K562 (cell line): ENCODE measurements at places on chromosomes 5 and 9. TPM values are rescaled to one million over a fixed set of nuclear protein-coding genes. Genes with fewer than 3 reads are reported as not detected.

DNA sequence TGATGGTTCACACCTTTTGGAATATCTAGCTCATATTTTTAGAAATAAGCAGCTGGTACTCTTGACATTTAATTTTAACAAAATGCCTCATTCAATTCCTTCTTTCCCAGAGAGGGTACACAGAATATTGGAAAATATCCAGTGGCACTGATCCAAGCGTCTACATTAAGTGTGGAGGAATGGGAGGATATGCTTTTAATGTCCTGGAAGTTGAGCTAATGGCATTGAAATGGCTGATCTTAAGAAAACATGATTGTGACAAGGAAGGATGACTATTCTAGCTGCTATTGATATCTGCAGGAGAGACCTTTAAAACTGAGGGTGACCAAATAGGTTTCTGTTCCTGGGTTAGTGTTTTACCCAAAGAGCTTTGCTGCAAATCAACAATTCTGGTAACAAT is 30.0 kb downstream of the ZNF366 start:
- no peak for DNase-seq

DNA sequence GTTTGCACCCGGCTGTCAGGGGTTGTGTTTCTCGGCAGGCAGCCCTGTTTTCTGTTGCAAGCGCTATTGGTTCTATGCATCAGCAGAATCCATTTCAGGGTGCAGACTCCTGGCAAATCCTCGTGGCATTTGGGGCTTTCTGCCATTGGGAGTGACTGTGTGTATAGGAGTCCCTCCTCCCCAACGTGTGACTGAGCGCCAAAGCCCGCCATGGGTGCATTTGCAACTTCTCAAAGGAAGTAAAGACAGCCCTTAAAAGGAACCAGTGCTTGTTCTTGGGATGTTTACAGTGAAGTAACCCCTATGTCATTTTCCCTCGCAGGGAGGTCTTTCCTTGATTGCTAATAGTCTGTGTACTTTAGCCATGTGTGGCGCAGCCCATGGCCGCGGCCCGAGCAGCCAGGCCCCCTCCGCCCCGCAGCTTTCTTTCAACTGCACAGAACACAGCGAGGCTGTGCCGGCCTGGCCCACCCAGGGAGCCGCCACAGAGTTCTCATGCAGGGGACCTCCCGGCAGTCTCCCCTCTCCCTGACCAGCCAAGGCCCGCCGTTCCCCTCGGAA is 175.6 kb downstream of the HSD17B3 start:
- no peak for DNase-seq

DNA sequence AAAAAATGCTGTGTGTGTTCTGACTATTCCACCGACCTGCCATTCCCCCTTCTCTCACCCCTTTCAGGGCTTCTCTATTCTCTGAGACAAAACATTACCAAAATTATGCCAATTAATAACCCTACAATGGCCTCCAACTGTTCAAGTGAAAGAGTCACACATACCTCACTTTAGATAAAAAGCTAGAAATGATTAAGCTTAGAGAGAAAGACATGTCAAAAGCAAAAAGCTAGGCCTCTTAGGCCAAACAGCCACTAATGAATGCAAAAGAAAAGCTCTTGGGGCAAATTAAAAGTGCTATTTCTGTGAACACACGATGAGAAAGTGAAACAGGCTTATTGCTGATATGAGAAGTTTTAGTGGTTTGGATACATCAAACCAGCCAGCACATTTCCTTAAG is 279.6 kb upstream of the GRAMD2B start:
- DNase-seq = no peak

- DNase-seq = no peak
Measured at GRCh38 chr5:154198611-154199230, 8.2 kb downstream of the GALNT10 start.

DNA sequence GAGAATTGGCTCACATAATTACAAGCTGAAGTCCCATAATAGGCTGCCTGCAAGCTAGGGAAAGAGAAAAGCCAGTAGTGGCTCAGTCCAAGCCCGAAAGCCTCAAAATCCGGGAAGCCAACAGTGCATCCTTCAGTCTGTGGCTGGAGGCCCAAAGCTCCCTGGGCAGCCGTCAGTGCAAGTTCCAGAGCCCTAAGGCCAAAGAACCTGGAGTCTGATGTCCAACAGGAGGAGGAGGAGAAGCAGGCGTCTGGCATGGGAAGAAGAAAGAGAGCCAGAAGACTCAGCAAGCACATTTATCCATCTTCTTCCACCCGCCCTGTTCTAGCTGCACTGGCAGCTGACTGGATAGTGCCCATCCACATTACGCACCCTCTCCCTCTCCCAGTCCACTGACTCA is 213.4 kb downstream of the GAS1 start:
- DNase-seq = no peak

DNA sequence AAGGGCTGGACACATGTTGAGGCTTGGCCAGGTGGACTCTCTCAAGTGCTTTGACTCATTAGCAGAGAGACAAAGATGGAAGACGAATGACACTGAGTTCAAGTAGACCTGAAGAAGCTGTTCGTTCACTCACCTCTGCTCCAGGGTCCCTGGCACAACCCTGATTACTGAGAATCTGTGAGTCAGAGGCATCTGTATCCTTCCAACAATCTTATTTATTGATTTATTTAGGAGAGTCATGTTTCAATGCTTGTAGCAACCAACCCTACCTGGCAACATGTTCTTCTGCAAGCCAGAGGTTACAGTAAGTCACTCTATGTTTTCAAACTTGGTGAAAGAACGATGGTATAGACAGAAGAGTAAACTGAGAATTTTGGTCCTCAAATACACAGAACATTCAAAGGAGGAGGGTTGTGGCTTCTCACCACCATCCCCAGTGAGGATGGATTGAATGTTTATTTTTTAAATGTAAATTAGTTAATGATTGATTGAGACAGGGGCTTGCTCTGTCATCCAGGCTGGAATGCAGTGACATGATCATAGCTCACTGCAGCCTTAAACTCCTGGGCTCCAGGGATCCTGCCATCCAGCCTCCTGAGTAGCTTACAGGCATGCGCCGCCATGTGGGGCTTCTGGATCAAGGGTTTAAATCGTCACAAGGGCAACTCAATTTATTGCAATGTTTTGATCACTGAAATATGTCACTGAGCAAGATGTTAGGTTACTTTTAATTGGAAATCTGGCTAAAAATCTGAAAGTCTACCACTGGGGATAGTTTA is 55.7 kb upstream of the CARTPT start:
- no peak for DNase-seq

GRCh38 chr5:109964136-109964535 is 274.4 kb downstream of the MAN2A1 start:
- DNase-seq = no peak

GRCh38 chr9:115158661-115159481 is 40.9 kb upstream of the TNC start:
- DNase-seq = no peak

- no peak for DNase-seq
Measured at GRCh38 chr5:31194468-31194813, 955 bp downstream of the CDH6 start.

DNA sequence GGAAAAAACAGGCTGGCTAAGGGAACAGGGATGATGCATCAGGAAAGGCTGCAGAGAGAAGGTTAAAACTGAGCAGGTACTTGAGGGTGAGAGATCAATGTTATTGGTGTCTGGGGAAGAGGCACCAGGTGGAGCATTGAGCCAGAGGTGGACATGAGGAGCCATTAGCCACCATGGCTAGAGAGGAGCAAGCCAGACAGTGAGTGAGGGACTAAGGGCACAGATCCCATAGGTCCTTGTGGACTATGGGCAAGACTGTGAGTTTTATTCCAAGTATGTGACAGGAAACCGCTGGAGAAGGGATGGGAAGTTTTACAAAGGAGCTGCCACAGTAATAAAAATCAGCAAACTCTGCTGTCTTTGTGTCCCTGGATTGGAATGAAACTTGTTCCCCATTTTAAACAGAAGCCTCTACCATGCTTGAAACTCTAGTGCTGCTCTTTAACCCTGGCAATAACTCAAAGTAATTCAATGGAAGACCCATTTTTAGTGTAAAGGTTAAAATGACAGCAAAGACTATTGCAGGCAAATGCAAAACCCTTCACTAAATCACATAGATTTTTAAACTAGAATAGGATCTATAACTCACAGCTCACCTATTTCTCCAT is 349.8 kb downstream of the ENC1 start:
- DNase-seq = no peak

Gene NR6A1
- total RNA-seq = 55.4 and 56.7 TPM in 2 replicates

Gene ZNF366
- total RNA-seq = not detected in 2 replicates

Gene GLRA1
- not detected in 2 replicates for total RNA-seq

Gene SLC45A2
- 0.13 and 0.16 TPM in 2 replicates for total RNA-seq

Gene UGCG
- total RNA-seq = 29.5 and 30.2 TPM in 2 replicates

Gene EPB41L4B
- 0.38 and 0.63 TPM in 2 replicates for total RNA-seq

Gene ANKRD18B
- total RNA-seq = 1.9 and 3.3 TPM in 2 replicates

Gene PCA3
- total RNA-seq = not detected in 2 replicates
